Uterus (tissue), 4 donors: ENCODE measurements at places on chromosomes 5 and 9. TPM values are rescaled to one million over a fixed set of nuclear protein-coding genes. Genes with fewer than 3 reads are reported as not detected.

IRX2 gene
- 0.77 TPM for total RNA-seq

DNA sequence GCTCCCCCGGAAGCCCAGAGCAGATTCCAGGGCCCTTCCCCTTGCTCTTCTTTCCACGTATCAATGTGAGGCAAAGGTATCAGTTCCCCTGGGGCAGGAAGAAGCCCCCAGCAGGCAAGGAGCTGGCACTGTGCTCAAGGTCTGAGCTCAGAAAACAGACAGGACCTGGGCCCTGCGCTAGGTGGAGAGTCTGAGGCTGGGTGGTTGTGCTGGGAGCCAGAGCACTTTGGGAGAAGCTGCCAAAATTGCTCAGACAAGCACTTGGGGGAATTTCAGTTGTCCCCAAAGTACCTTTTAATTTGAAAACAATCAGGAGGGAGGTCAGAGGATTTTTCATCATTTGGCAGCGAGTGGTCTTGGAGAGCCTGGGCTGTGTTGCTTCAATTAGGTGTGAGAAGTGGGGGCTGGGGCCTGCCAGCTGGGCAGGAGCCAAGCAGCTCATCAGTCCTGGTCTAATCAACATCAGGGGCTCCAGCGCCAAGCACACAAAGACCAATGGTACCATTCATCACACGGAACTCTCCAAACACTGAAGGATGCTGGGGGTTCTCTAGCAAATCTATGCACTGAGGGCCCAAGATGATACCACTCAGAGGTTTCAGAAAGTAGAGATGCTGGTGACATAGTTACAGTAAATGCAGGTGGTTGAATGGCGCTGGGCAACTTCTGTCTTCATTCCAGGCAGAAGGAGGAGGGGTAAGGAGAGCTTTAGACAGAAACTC is 176.5 kb downstream of the SNX18 start:
- H3K27ac ChIP-seq, result no peak overlapping the region
- peaks cover 7% of the 10 kb centered on the region for H3K4me1 ChIP-seq
- H3K4me3 ChIP-seq, result no peak overlapping the region
- no peaks in the 10 kb centered on the region for H3K27me3 ChIP-seq

SLC27A6 gene
- total RNA-seq, result 2.1 TPM

- no peaks in the 10 kb centered on the region for H3K36me3 ChIP-seq
- DNase-seq, result no peak
- peak overlapping the region; percentile 33 for H3K27ac ChIP-seq
Observed at GRCh38 chr5:138610918-138611677, 35.9 kb upstream of the HSPA9 start.

C5orf46 gene
- not detected for total RNA-seq

- no peaks in the 10 kb centered on the region for H3K27me3 ChIP-seq
- no peak overlapping the region for H3K27ac ChIP-seq
- no peaks in the 10 kb centered on the region for H3K4me1 ChIP-seq
- H3K36me3 ChIP-seq, result no peaks in the 10 kb centered on the region
- DNase-seq, result no peak
- no peak overlapping the region for H3K4me3 ChIP-seq
Observed at GRCh38 chr5:75756211-75756610, 39.0 kb upstream of the POC5 start.

DNA sequence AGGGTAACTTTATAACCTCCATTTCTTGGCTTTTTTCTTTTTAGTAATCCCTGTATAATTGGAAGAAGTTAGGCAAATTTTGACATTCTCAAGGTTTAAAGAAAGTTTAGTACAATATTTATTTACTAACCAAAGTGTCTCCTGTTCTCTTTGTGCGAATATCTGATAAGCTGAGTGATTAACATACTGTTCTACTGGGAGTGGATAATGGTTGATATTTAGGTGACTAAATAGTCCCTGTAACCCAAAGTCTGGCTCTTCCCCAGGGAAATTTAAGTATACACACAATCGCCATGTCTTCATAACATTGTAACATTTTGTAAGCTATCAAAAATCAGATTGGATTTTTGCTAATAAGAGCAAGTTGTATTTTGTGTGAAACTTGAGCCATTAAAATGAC is 40.0 kb downstream of the CCNH start:
- H3K4me1 ChIP-seq, result no peaks in the 10 kb centered on the region
- no peak overlapping the region for H3K27ac ChIP-seq
- no peaks in the 10 kb centered on the region for H3K36me3 ChIP-seq
- DNase-seq, result no peak
- no peak overlapping the region for H3K4me3 ChIP-seq

- H3K27me3 ChIP-seq, result no peaks in the 10 kb centered on the region
- no peaks in the 10 kb centered on the region for H3K36me3 ChIP-seq
- no peak overlapping the region for H3K4me3 ChIP-seq
Observed at GRCh38 chr5:61588216-61588615, 256.2 kb downstream of the ZSWIM6 start.

GRCh38 chr5:1792842-1793266 is 6.8 kb downstream of the MRPL36 start:
- H3K27me3 ChIP-seq, result no peaks in the 10 kb centered on the region
- no peak for DNase-seq
- no peaks in the 10 kb centered on the region for H3K4me1 ChIP-seq
- H3K36me3 ChIP-seq, result no peaks in the 10 kb centered on the region

DNA sequence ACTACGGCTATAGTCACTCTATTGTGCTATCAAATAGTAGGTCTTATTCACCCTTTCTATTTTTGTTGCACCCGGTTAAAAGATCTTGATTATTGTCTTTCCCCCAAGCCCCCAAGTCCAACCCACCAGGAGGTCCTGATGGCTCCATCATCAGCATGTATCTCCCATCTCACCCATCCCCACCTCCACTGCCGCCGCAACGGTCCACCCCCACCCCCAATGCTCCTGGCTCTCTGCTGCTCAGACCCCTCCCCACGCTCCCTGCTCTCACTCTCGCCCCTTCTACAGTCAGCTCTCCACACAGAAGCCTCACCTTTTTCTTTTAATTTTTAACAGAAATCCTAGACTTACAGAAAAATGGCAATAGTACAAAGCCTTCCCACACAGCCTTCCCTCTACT is 51.5 kb upstream of the SH3PXD2B start:
- H3K4me1 ChIP-seq, result peaks cover 3% of the 10 kb centered on the region
- no peak overlapping the region for H3K27ac ChIP-seq
- no peak overlapping the region for H3K4me3 ChIP-seq
- peak; percentile 10 for DNase-seq

GRCh38 chr5:115423051-115423450 is 121.5 kb downstream of the FEM1C start:
- H3K27me3 ChIP-seq, result no peaks in the 10 kb centered on the region
- no peaks in the 10 kb centered on the region for H3K4me1 ChIP-seq
- H3K27ac ChIP-seq, result peak overlapping the region; percentile 47
- DNase-seq, result no peak
- H3K36me3 ChIP-seq, result no peaks in the 10 kb centered on the region

SPACA9 gene
- total RNA-seq, result 2.4 TPM

DNA sequence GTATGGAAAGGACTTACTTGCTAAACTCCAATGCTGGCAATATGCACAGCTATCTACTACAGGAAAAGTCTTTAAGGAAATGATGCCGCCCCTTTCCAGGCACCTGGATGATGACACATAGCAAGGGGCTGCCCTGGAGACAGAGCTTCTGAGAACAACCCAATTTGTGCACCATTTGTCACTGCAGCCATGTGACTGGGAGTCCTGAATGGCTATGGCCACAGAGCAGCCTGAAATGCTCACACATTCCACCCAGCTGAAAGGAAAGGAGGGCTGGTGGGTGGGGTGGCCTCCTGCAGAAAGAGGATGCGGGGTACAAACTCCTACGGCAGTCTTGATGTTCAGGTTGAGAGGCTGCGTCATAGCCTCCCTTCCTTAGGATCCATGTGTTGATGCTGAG is 70.1 kb upstream of the FSTL4 start:
- no peaks in the 10 kb centered on the region for H3K27me3 ChIP-seq
- H3K36me3 ChIP-seq, result no peaks in the 10 kb centered on the region
- H3K27ac ChIP-seq, result no peak overlapping the region
- no peaks in the 10 kb centered on the region for H3K4me1 ChIP-seq

GRCh38 chr9:87853876-87854579 is 28.6 kb upstream of the SPATA31E1 start:
- no peaks in the 10 kb centered on the region for H3K36me3 ChIP-seq
- H3K27me3 ChIP-seq, result no peaks in the 10 kb centered on the region
- no peaks in the 10 kb centered on the region for H3K4me1 ChIP-seq
- no peak for DNase-seq
- no peak overlapping the region for H3K27ac ChIP-seq
- H3K4me3 ChIP-seq, result no peak overlapping the region

DNA sequence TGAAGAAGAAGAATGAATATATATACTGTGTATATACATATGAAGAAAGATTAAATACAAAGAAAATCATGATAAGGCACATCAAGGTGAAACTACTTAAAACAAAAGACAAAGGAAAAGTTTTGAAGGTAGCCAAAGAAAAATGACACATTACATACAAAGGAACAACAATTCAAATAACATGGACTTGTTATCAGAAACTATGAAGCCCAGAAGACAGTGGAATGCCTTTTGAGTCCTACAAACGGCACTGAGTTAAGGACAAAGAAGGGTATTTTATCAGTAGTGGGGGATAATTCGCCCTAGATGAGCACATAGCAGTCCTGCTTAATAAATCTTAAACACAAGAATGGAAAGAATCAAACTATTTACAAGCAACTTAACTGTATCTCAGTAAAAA is 77.8 kb downstream of the CAAP1 start:
- no peak overlapping the region for H3K27ac ChIP-seq
- no peak for DNase-seq
- no peak overlapping the region for H3K4me3 ChIP-seq
- no peaks in the 10 kb centered on the region for H3K27me3 ChIP-seq
- H3K4me1 ChIP-seq, result no peaks in the 10 kb centered on the region
- H3K36me3 ChIP-seq, result no peaks in the 10 kb centered on the region

CACFD1 gene
- 21.6 TPM for total RNA-seq

GRCh38 chr9:133065070-133065388 is 3.2 kb downstream of the CEL start:
- no peak overlapping the region for H3K27ac ChIP-seq
- no peaks in the 10 kb centered on the region for H3K27me3 ChIP-seq
- H3K4me1 ChIP-seq, result no peaks in the 10 kb centered on the region
- DNase-seq, result no peak
- no peaks in the 10 kb centered on the region for H3K36me3 ChIP-seq

- no peak overlapping the region for H3K4me3 ChIP-seq
- H3K27ac ChIP-seq, result no peak overlapping the region
- H3K4me1 ChIP-seq, result no peaks in the 10 kb centered on the region
- H3K36me3 ChIP-seq, result no peaks in the 10 kb centered on the region
- peak; percentile 69 for DNase-seq
Observed at GRCh38 chr5:1140171-1140817, 28.4 kb upstream of the SLC12A7 start.

GRCh38 chr5:58649716-58650115 is 66.8 kb downstream of the RAB3C start:
- DNase-seq, result no peak
- no peaks in the 10 kb centered on the region for H3K4me1 ChIP-seq
- H3K27ac ChIP-seq, result no peak overlapping the region
- no peaks in the 10 kb centered on the region for H3K27me3 ChIP-seq
- H3K4me3 ChIP-seq, result no peak overlapping the region

DNA sequence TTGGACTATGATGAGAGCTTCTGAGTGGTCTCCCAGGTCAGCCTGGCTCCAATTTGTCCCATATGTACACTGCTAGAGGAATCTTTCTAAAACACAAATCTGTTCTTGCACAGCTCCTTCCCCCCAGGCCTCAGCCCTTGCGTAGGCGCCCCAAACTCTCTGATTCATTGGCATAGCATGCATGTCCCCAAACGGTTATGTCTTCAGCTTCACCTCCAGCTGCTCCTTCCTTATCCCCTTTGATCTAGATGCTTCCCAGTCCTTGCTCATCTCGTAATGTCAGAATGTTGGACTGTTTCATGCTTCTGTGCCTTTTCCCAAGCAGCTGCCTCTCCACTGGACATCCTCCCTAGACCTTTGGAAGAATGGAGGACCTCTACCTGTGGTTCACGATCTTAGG is 60.1 kb upstream of the BASP1 start:
- no peaks in the 10 kb centered on the region for H3K36me3 ChIP-seq
- no peak for DNase-seq
- H3K4me3 ChIP-seq, result no peak overlapping the region
- H3K27ac ChIP-seq, result no peak overlapping the region

GRCh38 chr5:78626009-78626571 is 22.5 kb downstream of the LHFPL2 start:
- H3K27me3 ChIP-seq, result no peaks in the 10 kb centered on the region
- H3K4me3 ChIP-seq, result no peak overlapping the region
- H3K27ac ChIP-seq, result peak overlapping the region; percentile 79
- H3K4me1 ChIP-seq, result peaks cover 11% of the 10 kb centered on the region
- no peaks in the 10 kb centered on the region for H3K36me3 ChIP-seq

HBEGF gene
- 6.8 TPM for total RNA-seq

INSL4 gene
- not detected for total RNA-seq

DNA sequence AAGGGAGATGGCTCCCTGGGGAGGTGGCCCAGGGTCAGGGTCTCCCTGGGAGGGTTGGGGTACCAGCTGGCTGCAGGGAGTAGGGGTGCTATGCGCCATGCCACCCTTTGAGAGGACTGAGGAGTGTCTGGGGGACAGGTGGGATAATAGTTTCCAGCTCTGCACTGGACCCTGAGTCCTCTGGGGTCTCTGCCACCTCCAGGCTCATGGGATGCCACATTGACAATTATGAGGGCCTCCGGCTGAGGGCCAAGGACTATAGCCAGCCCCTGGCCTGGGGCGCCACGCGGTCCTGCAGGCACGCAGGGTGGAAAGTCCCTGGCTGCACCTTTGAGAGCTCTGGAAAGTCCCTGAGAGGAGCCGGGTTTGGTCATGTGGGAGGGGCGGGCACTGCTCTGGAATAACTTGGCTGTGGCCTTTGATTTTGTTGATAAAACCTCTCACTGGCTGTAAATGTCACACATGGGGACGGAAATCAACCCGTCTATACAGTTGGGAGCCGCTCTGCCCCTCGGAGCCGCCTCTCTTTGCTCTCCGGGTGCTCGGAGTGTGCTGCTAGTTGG is 16.0 kb downstream of the TRAF2 start:
- H3K4me3 ChIP-seq, result no peak overlapping the region
- H3K36me3 ChIP-seq, result no peaks in the 10 kb centered on the region
- no peaks in the 10 kb centered on the region for H3K27me3 ChIP-seq
- no peaks in the 10 kb centered on the region for H3K4me1 ChIP-seq
- peak; percentile 52 for DNase-seq
- peak overlapping the region; percentile 67 for H3K27ac ChIP-seq

GRCh38 chr9:26802921-26803320 is 89.7 kb downstream of the CAAP1 start:
- no peaks in the 10 kb centered on the region for H3K4me1 ChIP-seq
- no peaks in the 10 kb centered on the region for H3K27me3 ChIP-seq
- H3K36me3 ChIP-seq, result no peaks in the 10 kb centered on the region
- no peak overlapping the region for H3K27ac ChIP-seq
- no peak overlapping the region for H3K4me3 ChIP-seq
- no peak for DNase-seq

DNA sequence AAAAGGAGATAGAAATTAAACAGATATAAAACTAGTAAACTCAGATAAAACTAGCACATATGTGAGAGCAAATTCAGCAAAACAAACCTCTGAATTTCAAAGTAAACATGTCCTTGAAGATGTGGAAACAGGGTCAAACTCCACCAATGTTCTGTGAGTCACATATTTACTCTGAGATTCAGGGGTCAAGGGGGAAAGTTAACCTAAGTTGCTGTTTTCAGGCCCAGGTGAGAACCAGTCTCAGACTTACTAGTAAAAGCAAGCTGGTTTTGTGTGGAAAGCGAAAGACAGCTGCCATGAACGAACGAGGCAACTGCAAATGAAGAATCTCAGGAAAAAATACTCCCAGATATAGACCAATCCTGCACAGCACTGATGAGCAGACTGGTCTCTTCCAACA is 29.0 kb downstream of the PSMB7 start:
- H3K4me1 ChIP-seq, result peaks cover 5% of the 10 kb centered on the region
- DNase-seq, result no peak
- H3K4me3 ChIP-seq, result no peak overlapping the region

- no peak overlapping the region for H3K27ac ChIP-seq
- no peaks in the 10 kb centered on the region for H3K36me3 ChIP-seq
- no peak overlapping the region for H3K4me3 ChIP-seq
- peaks cover 14% of the 10 kb centered on the region for H3K4me1 ChIP-seq
- no peak for DNase-seq
Observed at GRCh38 chr9:129637673-129638439, 4.1 kb downstream of the ASB6 start.
